Thoracic aorta (tissue), 2 donors: ENCODE measurements at places on chromosomes 7 and 10.

DNA sequence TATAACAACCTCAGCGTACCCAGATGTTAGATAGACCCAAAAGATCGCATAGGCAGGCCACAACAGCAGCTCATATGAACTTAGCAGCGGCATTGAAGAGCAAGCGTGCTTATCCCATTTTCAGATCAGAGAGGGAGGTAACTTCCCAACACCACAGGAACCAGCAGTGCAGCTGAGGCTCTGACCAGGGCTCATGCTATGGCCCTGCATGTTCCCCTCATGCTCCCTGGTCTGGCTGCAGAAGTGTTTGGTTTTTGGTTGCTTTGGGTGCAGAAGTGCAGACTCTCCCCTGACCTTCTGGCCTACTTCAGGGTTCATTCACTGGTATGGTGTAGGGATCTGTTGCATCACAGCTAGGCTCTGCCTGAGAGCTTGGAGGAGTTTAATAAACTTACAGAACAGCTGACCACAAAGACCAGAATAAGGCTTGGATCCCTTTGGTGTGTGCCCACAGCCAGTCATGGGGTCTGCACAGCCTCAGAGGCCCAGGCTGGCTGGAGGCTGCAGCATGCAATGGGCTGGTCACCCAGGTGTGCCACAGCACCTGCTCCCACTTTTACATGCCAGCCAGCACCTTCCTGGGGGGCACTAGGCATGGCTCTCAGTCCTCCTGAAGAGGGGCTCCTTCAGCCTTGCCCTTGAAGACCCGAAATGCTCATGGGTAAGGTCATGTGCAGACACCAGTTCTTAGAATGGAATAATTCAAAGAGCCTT is 9.1 kb upstream of the CXCL12 start:
- no peak for DNase-seq

GRCh38 chr10:35523670-35524225 is 81.4 kb upstream of the GJD4 start:
- DNase-seq, result no peak

DNA sequence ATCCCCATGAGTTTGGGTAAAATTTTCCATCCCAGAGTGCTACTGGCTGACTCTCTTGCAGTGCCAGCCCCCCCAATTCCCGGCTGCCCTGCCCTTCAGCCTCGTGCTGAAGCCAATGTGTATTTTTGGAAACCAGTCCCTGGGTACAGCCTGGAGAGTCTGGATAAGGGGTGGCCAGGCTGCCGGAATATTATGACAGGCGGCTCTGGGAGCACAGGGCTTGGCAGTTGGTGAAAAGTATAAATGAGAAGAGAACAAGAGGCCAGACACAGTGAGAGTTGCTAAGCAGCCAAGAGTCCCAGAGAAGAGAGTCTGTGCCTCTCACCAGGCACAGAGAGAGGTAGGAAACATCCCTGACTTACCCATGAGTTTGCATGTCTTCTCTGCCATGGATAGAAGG is 53.6 kb downstream of the TMEM130 start:
- DNase-seq, result peak; percentile 38

DNA sequence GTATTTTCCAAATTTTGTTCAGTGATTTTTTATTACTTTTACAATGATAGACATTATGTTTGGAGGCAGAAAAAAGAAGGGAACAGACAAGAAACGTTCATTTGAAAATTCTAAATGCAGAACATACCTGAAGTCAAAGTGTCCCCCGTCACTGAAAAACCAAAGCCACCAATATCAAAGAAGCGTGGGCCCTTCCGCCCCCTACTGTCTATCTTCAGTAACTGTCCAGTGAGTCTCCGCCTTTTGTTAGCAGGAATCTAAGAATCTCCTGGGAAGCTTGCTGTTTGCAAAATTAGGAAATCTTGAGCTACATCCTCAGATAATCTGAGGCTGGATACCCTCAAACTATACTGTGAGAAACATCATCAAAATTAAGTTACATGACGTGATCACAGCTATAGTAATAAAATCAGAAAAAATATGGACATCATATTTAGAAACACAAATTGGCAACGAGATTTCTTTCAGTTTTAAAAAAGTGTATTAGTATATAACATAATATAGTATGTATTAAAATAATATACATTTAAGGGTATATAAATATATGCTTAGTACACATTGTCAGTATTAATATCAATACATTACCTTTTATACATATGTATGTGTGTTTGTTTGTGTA is 169.3 kb upstream of the AKR1E2 start:
- no peak for DNase-seq

GRCh38 chr10:78397786-78398185 is 364.1 kb downstream of the RPS24 start:
- no peak for DNase-seq

DNA sequence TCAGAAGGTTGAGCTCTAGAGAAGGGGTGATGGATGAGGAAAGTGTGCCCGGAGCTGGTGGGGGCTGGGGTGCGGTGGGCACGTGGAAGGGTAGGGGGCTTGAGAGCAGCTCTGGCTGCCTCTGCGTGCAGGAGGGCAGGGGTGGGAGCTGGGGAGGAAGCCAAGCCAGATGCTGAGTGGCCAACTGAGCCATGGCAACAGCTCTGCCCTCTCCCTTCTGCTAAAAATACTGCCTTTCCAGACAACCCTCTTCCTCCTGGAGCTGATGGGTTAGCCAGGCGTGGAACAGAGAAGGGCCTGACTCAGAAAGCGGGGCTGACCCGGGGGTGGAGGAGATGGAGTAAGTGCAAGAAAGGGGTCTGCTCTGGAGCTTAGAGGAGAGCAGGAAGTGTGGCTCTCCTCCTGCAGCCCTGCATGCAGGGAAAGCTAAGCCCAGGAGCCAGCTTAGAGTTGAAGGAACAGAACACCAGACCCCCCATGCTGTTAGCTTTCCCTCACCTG is 114.6 kb upstream of the AGK start:
- no peak for DNase-seq

DNA sequence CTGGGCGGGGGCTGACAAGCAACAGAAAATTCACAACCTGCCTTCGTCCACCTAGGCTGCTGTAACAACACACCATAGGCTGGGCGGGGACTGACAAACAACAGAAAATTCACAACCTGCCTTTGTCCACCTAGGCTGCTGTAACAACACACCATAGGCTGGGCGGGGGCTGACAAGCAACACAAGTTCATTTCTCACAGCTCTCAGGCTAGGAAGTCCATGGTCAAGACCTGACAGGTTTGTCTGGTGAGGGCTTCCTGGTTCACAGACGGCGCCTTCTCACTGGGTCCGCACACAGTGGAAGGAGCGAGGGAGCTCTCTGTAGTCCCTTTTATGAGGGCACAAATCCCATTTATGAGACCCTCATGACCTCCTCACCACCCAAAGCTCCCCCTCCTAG is 52.2 kb downstream of the DIP2C start:
- DNase-seq, result no peak

- DNase-seq, result no peak
Observed at GRCh38 chr10:122034149-122034756, 45.3 kb downstream of the TACC2 start.

- DNase-seq, result no peak
Observed at GRCh38 chr10:116850058-116850611, 836 bp downstream of the ENO4 start.
